ENCODE measurements at places on chromosomes 5 and 9.

DNA sequence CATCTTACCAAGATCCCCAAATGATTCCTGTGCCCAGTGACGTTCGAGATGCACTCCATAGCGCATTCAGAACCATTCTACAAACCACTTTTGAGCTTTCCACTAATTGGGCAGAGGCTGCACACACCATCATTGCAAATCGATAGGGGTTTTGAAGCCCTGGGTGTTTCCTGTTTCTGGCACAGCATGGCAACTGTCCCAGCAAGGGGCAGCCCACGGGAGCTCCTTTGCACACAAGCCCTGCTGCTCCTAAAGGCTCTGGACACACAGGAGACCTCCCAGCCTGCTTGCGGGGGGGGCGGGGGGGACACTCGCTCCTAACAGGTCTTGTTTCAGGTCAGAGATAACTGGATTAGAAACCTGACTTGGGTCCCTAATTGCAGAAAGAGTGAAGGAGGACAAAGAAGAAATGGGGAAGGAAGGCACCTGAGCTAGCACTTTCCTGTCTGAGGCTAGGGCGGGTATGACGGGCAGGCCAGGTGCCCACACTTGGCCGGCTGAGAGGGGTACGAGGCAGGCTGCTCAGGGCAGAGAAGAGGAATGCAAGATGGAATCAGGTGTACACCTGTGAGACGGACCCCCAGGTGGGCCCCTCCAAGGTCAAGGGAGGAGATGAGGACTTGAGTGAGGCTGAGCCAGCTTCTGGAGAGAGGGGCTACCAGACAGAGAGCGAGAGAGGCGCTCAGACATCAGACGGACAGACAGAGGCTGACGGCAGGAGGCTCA is 820 bp downstream of the FBP1 start:
- no peaks in the 10 kb centered on the region for H3K36me3 ChIP-seq
- no peak overlapping the region for H3K27ac ChIP-seq
- H3K4me3 ChIP-seq: peak overlapping the region; percentile 62
- H3K4me1 ChIP-seq: peaks cover 17% of the 10 kb centered on the region
- DNase-seq: no peak

DNA sequence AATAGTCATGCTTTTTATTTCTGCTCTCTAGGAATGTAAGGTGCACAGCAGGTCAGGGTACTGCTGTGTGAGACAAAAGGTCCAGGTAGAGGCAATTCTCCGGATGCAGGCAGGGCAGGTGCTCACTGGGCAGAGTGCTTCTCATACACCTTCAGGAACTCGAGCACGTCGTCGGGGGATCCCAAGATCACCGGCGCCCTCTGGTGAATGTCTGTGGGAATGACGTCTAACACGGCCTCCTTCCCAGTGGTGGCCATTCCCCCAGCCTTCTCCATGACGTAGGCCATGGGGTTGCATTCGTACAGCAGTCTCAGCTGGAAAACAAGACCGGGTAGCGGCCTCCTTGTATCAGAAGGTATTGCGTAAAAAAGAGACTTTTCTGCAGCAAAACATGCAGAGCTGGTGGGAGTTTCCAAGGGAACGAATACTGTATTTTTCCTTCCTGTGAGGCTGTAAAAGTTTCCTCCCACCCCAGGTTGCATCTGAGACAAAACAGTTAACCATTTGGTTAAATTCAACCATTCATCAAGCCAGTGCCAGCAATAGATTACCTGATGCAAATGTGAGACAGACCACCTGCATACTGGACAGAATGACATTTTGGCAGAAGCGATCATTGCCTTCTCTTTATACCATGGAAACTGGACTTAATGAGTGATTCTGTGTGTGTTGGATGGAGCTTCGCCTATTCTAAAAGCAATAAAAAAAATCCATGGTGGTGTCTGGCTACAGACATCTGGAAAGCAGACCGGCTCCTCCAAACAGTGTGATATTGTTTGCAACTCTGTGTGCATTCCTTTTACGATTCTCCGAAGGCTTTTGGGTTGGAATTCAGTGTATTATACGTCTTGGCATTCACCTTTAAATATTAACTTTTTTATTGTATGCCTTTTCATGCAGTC is 9.9 kb upstream of the FBP2 start:
- H3K4me1 ChIP-seq: peaks cover 8% of the 10 kb centered on the region
- no peaks in the 10 kb centered on the region for H3K36me3 ChIP-seq
- peak; percentile 90 for DNase-seq

DNA sequence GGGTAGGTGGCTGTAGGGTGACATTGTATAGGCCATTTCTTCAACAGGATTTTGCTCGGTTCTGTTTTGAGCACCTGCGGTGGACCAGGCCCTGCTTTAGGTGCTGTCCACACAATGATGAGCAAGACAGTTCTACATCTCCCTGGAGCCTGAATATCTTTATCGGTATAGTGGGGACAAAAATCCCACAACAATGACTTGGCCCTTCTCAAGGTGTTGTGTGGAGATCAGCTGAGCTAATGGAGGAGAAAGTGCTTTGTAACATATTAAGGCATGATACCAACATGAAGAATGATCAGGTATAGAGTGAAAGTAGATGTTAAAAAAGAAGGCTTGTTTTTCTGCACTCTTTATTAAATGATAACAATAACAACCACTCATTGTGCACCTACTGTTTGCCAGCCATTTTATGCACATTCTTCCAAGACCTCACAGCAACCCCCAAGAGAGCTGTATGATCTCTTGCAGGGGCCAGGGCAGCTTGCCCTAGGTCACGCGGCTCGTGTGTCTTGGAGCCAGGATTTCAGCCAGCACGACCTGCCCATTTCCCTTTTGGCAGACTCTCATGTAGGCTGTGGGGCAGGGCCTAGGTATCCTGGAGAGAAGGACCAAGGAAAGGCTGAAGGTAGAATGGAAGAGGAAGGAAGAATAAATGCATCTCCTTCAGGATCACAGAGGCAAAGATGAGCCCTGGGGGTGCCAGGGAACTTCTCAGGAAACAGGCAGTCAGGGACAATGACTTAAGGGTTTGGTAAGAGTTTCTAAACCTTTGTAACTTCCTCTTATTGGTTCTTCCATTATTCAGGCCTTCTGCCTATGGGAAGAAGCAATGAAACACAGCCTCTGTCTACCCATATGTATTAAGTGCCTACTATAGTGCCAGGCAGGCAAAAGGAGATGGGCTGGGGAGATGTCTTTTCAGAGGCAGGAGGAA is 50.0 kb upstream of the PPARGC1B start:
- no peaks in the 10 kb centered on the region for H3K36me3 ChIP-seq
- H3K27ac ChIP-seq: no peak overlapping the region
- no peak overlapping the region for H3K4me3 ChIP-seq
- DNase-seq: no peak

DNA sequence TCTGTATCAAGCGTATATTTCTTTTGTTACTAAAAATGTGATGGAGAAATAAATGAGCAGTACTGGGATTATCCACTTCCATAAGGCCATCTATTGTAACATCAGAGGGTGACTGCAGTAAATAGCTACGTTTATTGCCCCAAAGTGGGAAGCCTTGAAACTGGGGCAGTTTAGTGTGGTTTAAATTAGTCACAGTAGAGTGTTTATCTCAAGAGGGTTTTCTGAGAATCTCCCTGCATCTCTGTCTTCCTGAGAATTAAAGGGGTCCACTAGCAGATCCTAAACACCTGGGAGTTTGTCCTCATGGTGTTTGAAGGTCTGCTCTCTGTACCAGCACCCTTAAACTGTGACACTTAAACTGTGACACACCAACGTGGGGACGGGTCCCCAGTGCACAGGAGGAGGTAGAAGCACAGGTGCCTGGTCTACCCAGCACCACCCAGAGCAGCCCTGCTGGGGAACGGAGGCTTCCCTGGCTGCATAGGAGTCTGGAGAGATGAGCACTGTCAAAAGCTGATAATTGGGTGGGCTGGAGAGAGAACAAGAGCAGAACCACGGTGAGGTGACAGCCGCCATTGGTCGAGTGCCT is 25.2 kb downstream of the PRRC2B start:
- peak; percentile 76 for DNase-seq
- no peaks in the 10 kb centered on the region for H3K27me3 ChIP-seq
- peaks cover 6% of the 10 kb centered on the region for H3K36me3 ChIP-seq
- peaks cover 53% of the 10 kb centered on the region for H3K4me1 ChIP-seq
- peak overlapping the region; percentile 11 for H3K27ac ChIP-seq

DNA sequence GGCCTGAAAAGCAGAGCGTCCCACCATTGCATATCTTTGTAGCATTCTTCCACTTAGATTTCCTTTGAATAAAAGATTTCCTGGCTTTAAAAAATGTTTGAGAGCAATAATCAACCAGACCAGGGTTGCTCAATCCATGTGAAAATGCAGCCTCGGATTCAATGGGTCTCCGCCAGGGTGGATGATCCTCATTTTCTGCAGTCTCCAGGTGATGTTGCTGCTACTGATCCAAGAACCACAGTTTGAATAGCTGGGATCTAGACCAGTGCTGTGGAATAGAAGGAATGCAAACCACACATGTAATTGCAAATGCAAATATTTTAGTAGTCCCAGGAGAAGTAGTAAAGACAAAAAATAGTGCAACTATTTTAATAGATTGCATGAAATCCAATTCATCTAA is 317.6 kb downstream of the IRX1 start:
- no peaks in the 10 kb centered on the region for H3K36me3 ChIP-seq
- H3K27me3 ChIP-seq: no peaks in the 10 kb centered on the region
- no peaks in the 10 kb centered on the region for H3K4me1 ChIP-seq
- no peak overlapping the region for H3K4me3 ChIP-seq

- peaks cover 2% of the 10 kb centered on the region for H3K4me1 ChIP-seq
- peaks cover 51% of the 10 kb centered on the region for H3K27me3 ChIP-seq
- DNase-seq: no peak
- no peak overlapping the region for H3K27ac ChIP-seq
Measured at GRCh38 chr9:126061575-126061974, 265.1 kb upstream of the MVB12B start.

DNA sequence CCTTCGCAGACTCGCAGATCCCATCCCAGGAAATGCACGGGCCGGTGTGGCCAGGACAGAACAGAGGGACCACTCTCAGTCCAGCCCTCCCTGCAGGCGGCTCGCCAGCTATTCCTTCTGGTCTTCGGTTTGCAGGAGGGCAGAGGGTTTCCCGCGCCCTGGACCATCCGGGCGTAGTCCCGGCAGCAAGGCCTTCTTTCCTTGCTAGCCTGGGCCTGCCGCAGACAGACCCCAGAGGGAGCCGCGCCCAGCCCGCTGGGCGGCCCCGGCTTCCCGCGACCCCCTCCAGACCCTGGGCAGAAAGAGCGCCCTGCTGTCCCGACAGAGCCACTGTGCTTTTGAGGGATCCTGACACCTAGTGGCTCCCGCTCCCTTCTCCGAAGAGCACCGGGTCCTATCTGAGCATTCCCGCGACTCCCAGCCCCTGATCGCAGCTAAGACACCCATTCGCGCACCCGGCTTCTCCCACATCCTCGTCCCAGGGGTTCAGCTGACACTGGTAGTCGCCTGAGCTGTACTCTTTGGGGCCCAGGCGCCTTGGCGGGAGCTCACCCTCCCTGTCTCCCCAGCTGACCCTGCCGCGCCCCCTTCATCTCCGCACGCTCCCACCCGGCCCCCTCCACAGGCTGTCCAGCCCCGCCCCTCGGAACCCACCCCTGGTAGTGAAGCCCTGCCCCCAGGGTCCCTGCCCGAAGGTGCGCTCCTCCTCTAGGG is 1.1 kb downstream of the CFAP90 start:
- H3K4me1 ChIP-seq: peaks cover 20% of the 10 kb centered on the region
- H3K27ac ChIP-seq: no peak overlapping the region
- H3K27me3 ChIP-seq: peaks cover 60% of the 10 kb centered on the region
- DNase-seq: peak; percentile 25

DNA sequence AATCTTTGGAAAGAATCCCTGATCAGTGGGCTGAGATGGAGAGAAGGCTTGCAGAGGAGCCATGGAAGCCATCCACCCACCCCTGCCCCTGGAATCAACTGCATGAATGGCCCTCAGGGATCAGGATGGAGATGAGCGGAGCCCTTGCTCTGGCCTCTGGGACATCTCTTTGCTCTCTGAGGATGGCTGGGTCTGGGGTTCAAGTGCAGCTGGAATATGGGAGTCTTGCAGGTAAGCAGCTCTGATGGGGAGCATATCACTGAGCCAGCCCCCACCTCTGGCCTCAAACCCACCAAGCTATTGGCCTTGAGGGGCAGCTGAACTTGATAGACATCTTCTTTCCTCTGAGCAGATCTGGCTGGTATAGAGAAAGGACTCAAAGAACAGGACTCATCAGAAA is 76.1 kb downstream of the C5orf15 start:
- no peak for DNase-seq
- peaks cover 6% of the 10 kb centered on the region for H3K4me1 ChIP-seq
- no peak overlapping the region for H3K4me3 ChIP-seq

DNA sequence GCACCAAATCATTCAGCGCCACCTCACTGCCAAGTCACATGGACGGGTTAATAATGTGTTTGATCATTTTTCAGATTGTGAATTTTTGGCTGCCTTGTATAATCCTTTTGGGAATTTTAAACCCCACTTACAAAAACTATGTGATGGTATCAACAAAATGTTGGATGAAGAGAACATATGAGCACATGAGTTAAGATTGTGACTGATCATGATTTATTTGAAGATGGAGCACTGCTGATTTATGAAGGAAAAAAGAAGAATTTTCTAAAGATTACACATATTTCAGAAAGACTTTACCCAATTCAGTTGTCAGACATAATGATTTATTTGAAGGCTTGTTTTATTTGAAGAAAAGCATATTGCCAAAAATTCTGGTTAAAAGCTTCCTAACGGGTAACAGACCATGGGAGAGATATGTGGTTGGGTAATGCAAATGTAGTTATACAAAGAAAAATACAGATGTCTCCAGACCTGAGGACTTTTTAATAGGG is 37.4 kb downstream of the TNFAIP8 start:
- H3K4me3 ChIP-seq: no peak overlapping the region
- H3K36me3 ChIP-seq: no peaks in the 10 kb centered on the region
- H3K4me1 ChIP-seq: no peaks in the 10 kb centered on the region
- H3K27ac ChIP-seq: peak overlapping the region; percentile 52
- peak; percentile 24 for DNase-seq

- H3K27ac ChIP-seq: no peak overlapping the region
- H3K4me1 ChIP-seq: no peaks in the 10 kb centered on the region
- H3K36me3 ChIP-seq: no peaks in the 10 kb centered on the region
- H3K27me3 ChIP-seq: no peaks in the 10 kb centered on the region
Measured at GRCh38 chr5:107820429-107820828, 149.7 kb upstream of the EFNA5 start.

DNA sequence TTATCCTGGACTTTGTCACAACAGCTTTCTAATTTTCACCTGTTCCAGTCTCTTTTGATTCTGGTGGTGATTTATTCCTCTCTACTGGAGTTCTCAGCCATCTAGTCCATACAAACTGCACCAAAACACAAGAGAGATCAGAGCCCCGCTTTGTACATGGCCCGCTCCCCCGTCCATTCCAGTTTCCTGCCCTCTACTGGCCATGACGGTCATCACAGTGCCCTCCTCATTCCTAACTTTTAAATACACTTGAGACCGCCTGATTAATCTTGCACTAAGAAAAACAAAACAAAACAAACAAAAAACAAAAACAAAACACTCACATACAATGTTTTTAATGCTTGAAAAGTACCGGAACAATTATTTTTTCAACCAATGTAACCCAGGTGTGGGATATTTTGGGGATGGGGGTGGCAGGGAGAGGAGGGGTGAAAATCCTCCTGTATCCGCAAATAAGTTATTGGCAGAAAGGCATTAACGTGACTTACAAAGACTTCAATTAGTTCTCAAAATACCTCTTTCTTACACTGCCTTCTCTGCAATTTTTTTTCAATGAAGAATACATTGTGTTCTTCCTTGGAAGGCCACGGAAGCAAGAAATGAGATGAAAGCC is 84.8 kb upstream of the PAM start:
- no peak for DNase-seq
- H3K27ac ChIP-seq: no peak overlapping the region
- no peaks in the 10 kb centered on the region for H3K4me1 ChIP-seq
- H3K36me3 ChIP-seq: no peaks in the 10 kb centered on the region
- H3K4me3 ChIP-seq: no peak overlapping the region
